Sciatic nerve (tissue), 2 donors: ENCODE measurements at places on chromosomes 11 and 22. TPM values are rescaled to one million over a fixed set of nuclear protein-coding genes. Genes with fewer than 3 reads are reported as not detected.

The ISX gene
- total RNA-seq, result not detected

The CREB3L1 gene
- 20.8 TPM for total RNA-seq

The RFPL1 gene
- total RNA-seq, result not detected

The ZP1 gene
- 0.85 TPM for total RNA-seq

The PRR5L gene
- total RNA-seq, result 28.6 TPM

The SLC6A5 gene
- total RNA-seq, result not detected

The OR52E8 gene
- not detected for total RNA-seq

The TUBGCP6 gene
- 47.6 TPM for total RNA-seq
